GM23338 (cell line): ENCODE measurements at places on chromosomes 6 and 20.

GRCh38 chr6:169955731-169956437, 204.5 kb downstream of the ERMARD start:
- no peak for DNase-seq

- DNase-seq = peak; percentile 91
Measured at GRCh38 chr6:158220786-158221442, 52.8 kb downstream of the GTF2H5 start.

DNA sequence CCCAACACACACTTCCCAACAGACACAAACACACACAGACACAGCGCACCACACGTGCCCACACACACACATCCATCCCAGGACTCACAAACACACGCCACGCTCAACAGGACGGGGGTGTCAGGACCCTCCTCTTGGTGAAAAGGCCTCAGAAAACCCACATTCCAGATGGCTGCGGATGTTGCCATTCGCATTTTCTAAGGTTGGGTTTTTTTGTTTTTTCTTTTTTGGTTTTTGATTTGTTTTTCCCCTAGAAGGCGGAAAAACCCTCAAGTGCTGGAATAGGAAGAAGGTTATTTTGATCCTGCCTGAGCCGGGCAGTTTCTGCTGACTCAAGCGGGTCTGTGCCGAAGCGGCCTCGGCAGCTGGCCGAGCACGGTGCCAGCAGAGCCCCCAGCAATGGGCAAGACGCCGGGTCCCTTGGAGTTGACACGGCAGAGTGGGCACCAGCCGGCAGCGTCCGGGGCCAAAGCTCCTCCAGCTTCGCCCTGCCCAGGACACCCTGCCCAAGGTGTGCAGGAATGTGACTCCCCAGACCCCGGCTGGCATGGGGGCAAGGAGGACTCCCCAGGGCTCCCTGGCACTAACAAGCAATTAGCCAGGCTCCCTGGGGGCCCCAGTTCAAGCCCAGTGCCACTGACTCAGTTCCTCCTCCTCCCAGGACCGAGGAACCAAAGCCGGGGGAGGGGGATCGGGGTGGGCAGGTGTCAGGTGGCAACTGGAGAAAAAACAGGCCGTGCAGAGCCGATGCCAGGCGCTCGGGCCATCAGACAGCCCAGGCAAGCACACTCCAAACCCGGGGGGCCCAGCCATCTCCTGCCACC, 40.9 kb upstream of the ZBP1 start:
- DNase-seq = no peak

GRCh38 chr20:54254596-54254995, 46.7 kb downstream of the PFDN4 start:
- DNase-seq = no peak

- DNase-seq = no peak
Measured at GRCh38 chr6:145903356-145904102, 60.6 kb downstream of the SHPRH start.

GRCh38 chr6:25277386-25277785, 1.8 kb upstream of the CARMIL1 start:
- no peak for DNase-seq

DNA sequence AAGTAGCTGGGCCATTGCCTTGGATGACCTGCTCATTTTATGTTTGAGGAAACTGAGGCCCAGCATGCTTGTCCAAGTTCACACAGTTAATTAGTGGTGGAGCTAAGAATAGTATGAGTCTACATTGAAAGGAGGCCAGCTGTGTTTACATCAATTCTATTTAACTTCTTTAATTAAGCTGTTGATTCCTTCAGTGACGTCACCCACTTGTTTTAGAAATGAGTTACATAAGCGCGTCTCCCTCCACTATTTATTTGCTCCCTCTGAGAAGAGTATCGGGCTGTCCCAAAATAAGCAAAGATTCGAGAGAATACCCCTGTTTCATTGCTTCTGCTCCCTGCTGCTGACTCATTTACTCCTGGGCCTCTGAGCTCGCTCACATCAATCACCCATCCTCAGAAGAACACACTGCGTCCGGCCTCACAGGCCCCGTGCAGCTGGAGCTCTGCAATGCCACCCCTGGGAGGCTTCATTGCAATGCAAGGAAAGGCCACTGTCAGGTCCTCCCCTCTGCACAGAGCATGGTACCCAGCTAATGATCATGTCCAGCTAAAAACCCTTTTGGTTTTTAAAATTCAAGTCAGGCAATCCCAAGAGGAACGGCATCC, 74.8 kb upstream of the BMP2 start:
- DNase-seq = no peak

DNA sequence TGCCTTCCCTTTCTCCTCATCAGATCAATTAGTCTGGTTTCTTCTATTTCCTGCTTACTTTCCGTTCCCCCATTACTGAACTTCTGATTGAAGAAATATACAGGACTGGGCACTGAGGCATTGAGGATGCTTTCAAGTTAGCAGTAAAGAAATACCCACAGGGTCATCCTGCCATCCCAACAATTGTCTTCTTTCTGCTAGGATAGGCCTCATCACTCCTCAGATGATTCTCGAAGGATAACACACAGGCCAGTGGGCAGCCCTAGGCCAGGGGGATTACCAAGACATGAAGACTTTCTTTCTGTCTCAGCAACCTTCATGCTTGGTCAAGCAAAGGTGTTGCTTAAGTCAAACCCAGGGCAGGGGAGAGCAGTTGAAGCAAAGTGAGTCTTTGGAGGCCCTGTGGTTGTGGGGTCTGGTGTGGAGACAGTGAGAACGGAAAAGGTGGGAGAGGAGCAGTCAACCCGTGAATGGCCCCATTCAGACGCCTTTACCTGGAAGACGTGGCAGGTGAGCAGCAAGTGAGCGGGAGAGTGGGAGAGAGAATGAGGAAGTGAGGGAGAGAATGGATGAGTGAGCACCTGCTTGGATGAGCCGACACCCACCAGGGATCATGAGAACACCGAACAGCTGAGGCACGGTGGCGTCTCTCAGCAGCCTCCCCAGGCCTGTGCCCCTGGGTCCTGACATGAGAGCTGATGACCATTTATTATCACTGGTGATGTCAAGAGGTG, 462.9 kb downstream of the PREX1 start:
- no peak for DNase-seq

DNA sequence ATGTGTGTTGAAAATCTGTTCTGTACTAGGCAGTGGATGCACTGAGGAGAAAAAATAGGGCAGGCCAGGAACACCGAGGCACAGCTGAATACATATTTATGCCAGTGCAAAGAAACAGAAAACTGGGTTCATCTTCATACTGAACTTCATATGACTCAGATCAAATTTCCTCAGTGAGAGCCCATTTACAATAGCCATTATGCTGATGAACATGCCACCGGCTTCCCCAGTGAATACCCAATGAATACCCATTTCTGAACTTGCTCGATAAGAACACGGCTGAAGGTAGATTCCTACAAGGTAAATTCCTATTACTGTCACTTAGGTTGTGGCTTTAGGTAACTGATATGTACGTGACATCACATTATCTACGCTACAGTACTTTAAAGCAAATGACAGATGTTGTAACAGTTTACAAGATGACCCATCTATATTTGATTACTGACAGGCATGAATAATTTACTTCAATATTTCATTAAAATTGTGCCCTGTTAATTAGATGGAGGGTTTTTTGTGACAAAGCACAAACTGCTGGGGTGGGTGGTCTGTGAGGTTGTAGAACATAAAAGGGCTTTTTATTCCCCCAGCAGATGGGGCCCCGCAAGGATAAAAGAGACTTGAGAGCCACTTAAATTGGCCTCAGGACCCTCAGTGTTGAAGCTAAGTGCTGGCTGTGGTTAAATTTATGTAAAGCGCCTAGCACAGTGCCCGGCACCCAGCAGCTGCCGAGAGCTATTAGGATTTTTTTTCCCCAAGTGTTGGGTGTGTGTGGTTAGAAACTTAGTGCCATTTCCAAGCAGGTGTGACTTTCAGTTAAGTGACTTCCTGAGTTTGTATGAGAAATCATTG, 264.5 kb downstream of the CD83 start:
- DNase-seq = peak; percentile 17

DNA sequence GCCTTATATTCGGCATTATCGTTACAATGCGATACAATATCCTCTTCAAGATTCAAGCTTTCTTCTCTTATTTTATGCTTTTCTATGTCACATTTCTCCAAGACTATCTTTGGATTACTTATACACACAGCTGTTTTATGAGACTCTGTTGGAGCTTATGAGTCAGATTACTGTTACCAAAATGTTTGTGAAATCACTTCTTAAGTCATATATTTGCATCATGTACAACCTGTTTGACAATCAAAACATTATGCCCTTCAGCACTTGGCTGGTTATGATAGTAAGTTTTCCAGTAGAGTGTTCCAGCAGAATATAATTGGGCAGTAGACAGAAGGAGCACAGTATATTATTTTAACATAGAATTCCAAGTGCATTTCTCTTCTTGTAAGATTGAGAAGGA, 35.2 kb downstream of the BMP6 start:
- no peak for DNase-seq
